Stomach (tissue), 19 donors: ENCODE measurements at places on chromosomes 6 and 20.

DNA sequence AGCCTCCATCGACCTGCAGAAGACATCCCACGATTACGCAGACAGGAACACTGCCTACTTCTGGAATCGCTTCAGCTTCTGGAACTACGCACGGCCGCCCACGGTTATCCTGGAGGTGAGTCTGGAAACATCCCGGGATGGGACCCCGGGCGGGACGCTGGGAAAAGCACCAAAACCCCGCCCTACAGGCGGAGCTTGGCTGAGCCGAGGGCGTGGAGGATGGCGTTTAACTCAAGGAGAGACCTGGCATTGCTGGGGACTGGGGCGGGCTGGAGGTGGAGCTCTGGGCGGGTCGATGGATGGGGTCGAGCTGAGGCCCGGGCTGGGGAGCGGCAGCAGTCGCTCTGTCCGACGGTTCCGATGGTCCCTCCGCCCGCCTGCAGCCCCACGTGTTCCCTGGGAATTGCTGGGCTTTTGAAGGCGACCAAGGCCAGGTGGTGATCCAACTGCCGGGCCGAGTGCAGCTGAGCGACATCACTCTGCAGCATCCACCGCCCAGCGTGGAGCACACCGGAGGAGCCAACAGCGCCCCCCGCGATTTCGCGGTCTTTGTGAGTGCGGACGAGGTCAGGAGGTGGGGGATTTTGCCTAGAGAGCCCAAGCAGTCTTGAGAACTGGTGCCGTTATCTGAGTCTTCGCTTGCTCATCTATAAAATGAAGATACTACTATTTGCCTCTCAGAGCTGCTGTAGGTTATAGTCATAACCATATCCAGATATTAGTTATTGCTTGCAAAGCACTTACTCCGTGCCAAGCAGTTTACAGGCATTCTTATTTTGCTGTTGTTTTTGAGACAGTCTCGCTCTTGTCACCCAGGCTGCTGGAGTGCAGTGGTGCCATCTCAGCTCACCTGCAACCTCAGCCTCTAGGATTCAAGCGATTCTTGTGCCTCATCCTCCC, 3.8 kb downstream of the SPAG4 start:
- DNase-seq, result peak; percentile 82

- DNase-seq, result no peak
Measured at GRCh38 chr6:166411271-166411670, 28.5 kb upstream of the MPC1 start.

DNA sequence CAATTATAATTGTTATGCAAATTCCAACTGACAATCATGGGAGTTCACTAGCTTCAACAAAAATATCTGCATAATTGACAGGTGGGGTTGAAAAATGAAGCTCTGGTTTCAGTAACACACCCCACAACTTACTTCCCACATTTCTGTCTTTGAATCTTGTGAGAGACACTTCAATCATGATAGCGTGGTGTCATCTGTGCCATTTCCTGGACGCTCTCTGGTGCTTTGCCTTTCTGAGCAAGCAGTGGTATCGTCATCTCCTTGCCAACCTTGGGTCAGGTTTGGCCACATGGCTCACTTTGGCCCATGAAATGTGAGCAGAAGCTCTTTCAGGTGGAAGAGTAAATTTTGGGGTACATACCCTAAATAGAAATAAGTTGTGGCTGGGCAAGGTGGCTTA, 10.2 kb downstream of the BMP7 start:
- DNase-seq, result no peak

DNA sequence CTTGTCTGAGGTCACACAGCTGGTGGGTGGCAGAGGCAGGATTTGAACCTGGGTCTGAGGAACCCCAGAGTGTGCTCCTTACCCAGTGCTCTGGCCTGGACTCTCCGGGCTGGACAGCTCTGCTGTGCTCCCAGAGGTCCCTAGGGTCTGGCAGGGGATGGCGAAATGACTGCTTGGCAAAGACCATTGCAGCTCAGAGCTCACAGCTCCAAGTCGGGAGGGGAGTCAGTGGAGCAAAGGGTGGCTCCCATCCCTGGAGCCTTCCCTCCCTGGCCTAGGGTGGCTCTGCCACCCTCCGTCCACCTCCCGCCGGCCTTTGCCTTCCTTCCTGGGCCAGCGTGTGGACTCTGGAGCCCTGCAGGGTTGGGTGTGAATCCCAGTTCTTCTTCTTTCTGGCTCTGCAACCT, 17.5 kb downstream of the CEBPB start:
- DNase-seq, result no peak

GRCh38 chr6:38012573-38012972, 193.0 kb downstream of the ZFAND3 start:
- DNase-seq, result peak; percentile 65

GRCh38 chr6:31836474-31837368, 9.2 kb downstream of the HSPA1B start:
- peak; percentile 40 for DNase-seq

DNA sequence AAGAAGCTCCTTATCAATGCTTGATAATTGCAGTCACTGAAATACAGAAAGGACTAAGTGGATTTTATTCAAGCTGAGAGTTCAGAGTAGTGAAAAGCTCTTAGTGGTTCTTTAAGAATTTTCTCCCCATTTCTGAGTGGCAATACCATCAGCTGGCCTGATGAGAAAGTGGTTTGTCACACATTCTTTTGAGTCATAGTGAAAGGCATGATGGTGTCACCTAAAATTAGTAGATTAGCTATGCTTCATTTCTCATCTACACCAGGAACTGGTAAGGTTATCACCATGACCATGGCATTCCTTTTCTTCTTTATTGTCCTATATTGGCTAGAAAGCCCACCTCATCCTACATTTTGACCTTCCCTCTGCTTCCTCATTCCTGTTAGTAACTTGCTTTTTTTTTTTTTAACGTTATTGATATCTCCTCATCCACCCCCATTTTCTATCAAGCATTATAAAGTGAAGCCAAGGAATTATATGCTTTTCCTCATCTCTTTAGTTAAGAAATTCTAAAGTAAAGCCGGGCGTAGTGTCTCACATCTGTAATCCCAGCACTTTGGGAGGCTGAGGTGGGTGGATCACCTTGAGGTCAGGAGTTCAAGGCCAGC, 67.4 kb upstream of the LOC128125822 start:
- no peak for DNase-seq

DNA sequence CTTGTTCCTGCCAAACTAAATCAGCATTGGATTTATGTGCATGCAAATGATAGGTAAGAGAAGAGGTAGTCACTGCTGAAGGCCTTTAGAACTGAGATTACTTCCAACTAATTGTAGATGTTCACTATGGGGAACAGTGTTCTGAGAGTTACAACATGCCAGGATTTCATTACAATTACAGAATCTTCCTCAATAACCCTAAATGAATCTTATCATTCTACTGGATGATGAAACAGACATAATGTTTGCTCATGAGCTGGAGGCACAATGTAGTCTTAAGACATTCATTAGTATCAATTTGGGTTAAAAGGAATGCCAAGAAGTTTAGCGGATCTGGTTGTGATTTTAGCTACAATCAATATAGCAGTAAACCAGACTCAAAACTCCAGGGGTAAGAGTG, 248.9 kb upstream of the THEMIS start:
- no peak for DNase-seq

DNA sequence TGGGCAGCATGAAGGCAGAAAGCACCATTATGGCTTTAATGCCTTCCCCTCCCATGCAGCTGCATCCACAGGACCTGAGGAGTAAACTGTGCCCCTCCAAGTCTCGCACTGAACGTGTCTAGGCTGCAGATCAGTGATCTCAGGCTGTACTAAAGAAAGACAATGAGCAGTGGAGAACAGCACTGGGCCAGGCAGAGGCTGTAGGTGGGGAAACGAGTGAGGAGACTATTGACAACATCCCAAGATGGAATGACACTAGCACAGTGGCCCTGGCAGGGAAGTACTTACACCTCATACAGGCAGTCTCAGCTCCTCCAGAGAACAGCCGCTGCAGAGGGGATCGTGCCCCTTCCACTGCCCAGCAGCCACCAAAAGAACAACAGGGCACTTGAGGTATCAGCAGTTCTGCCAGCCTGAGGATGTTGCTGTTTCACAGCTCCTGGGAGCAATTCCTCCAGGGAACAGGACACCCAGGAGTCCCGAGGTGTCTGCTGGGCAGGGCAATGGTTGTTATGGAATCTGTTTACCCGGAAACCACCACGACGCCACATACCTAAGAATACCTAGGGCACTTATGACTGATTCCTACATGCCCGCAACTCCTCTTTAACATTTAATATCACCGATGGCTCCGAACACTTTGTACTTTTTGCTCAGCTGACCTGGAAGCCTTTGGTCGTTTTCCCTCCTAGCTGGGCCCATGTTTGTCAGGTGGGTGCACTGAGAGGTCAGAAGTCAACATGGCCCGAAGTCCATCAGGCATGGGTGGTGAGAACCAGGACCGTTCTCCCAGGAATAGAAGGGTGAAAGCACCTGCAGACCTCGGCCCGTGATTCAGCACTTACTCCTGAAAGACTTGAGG, 79.1 kb downstream of the SLC22A23 start:
- no peak for DNase-seq

DNA sequence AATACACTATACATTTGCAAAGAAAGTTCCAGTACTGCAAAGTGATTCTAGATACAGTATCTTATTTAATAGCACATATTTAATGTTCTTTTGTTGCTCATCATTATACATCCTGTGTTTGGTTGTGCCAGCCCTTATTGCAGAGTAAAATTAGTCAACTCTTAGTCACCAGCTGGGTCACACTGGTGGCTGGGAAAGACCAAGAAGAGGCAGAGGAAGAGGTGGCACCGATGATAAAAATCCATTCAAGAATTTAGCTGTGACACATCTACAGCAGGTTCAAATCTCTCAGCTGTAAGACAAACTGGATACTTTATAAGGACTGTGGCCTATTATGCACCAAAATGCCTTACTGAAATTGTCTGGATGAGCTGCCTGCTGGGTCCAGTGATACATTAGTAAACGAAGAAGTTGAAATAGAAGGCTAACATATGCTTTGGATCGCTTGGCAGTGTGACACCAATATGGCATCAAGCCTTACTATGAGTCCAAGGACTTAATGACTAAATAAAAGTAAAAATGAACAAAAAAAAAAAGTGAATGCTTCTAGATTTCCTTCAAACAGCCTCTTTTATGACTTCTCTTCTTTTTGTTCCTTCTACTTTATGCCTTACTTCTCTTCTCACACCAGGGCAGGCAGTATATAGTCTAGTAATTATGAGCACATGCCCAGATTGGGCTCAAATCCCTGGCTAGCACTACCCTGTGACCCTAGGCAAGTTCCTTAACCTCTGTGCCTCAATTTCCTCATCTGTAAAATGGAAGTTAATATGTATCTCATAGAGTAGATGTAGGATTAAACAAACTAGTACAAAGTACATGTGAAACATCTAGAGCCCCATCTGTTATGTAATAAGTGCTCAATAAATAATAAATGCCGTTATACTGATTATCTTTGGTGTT, 29.4 kb upstream of the RNF8 start:
- DNase-seq, result no peak

GRCh38 chr6:56657354-56657753, 14.7 kb upstream of the DST start:
- DNase-seq, result no peak

GRCh38 chr6:170444056-170444591, 109.0 kb downstream of the PSMB1 start:
- DNase-seq, result no peak

GRCh38 chr6:82525775-82526495, 162.3 kb downstream of the TPBG start:
- DNase-seq, result no peak

DNA sequence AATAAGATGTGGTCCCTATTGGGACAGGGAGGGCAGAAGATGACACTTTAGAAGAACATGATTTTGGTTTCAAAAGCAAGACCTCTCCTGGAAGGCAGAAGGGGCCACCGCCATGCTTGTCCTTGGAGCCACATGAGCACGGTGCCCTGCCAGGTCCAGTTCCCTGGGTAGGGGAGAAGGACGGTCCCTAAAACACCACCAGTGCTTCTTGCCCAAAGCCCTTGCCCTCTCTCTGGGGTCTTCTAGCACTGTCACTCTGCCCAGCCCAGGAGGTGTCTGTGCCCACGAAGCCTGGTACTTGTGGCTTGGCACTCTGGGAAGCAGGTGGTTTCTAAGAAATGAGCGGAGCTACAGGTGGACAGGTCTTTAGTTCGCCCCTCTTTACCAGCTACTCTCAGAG, 46.0 kb downstream of the PLCG1 start:
- peak; percentile 18 for DNase-seq

GRCh38 chr6:41475164-41475563, 71.0 kb upstream of the FOXP4 start:
- DNase-seq, result no peak

DNA sequence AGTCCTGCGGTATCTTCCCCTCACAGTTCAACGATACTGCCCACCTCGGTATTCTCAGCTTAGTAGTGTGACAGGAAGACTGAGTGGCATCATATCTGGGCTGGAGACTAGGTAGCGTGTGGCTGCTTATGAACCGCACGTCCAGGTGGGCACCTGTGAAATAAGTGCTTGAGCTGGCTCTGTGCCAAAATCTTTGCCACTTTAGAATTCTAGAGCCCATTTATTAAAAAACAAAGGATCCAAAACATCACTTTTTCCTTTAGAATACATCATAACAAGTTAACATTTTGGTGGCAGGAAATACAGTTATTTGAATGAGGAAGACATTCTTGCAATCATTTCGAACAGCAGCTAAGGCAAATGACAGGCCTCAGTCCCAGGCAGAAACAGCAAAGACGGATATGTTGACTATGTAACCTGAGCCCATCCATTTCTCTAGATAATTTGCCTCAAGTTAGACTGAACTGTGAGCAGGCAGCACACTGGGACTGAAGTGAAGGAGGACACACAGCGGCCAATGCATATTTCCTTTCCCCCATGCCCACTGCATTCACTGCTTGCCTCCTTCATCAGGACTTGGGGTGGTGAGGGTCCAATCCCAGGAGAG, 136.6 kb downstream of the GMDS start:
- DNase-seq, result peak; percentile 33

GRCh38 chr6:32953775-32954174, 878 bp upstream of the HLA-DMA start:
- no peak for DNase-seq

DNA sequence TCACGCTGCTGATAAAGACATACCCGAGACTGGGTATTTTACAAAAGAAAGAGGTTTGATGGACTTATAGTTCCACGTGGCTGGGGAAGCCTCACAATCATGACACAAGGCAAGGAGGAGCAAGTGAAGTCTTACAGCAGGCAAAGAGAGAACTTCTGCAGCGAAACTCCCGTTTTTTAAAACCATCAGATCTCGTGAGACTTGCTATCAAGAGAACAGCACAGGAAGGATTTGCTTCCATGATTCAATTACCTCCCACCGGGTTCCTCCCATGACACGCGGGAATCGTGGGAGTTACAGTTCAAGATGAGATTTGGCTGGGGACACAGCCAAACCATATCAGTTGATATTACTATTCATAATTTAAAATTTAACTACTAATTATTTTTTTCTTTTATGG, 157.3 kb upstream of the ATXN1 start:
- DNase-seq, result no peak
